Left renal cortex interstitium (tissue), 4 donors: ENCODE measurements at places on chromosomes 11 and 22. TPM values are rescaled to one million over a fixed set of nuclear protein-coding genes. Genes with fewer than 3 reads are reported as not detected.

- DNase-seq: no peak
These were observed 28.4 kb downstream of the TMPRSS5 start for GRCh38 chr11:113677685-113678084.

DNA sequence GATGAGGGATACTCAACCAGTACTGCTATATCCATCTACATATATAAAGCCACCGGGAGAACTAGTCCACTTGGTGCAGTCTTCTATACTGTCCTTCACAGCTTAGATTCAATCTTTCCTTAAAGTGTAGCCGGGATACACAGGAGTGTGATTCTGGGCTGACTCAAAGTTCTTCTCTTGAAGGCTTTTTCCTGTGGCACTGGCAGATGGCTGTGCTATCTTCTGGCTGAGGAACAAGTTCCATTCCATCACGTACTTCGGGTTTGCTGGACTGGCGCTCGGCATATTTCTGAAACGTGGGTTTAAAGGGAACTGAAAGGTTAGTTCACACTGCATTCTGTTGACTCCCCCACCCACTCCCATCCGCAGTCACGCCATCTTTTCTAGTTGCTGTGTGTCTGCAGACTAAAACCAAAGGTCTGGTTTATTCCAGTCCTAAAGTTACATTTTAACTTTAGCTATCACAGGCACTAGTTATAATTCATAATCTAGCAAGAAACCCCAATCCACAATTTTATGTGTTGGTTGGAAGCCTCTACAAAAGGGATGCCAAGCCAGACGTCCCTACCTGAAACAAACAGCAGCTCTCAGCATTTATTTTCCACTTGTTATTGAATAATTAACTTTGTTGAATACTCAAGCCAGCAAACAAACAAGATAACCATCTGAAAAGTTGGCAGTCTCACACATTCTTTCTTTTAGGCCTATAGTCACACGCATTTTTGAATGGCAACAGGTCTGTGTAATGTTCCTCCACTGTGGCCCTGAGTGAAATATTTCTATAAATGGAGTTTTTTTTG is 7.5 kb upstream of the C11orf65 start:
- DNase-seq: no peak

- DNase-seq: no peak
These were observed 14.1 kb downstream of the TMPRSS13 start for GRCh38 chr11:117914991-117915618.

GRCh38 chr22:44351685-44352377 is 39.1 kb upstream of the SHISAL1 start:
- no peak for DNase-seq

- no peak for DNase-seq
These were observed 10.7 kb downstream of the TAB1 start for GRCh38 chr22:39410264-39410663.

DNA sequence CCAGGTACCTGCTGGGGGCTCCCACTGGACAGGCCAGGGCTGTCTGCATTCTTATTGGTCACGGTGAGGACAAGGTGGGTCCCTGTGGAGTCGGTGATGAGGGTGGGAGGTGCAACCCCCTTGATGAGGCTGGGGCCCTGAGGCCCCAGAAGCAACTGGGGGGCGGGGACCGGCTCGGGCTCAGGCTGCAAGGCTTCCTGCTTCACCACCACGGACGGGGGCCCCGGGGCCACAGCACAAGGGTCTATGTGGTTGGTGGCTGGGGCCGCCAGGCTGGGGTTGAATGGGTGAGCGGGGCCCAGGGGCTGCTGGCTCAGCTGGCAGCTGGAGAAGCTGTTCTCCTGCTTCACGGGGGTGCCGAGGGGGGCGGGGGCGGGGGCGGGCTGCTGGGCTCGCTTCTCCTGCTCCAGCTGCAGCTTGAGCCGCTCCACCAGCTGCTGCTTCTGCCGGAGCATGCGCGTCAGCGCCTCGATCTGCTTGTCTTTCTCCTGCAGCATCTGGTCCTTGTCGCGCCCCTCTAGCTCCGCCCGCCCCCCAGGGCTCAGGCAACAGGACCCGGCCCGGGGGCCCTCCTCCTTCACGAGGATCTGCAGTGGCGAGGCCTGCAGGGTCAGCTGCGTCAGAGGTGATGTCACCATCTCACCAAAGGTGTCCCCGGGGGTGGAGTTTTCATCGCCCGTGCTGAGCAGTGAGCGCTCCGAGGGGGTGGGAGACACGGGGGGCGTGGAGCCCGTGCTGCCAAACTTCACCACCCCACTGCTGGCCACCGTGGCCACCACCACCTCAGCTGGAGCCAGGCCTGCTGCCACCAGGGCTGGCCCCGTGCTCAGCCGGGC is 48.2 kb downstream of the SGSM3 start:
- DNase-seq: no peak

DNA sequence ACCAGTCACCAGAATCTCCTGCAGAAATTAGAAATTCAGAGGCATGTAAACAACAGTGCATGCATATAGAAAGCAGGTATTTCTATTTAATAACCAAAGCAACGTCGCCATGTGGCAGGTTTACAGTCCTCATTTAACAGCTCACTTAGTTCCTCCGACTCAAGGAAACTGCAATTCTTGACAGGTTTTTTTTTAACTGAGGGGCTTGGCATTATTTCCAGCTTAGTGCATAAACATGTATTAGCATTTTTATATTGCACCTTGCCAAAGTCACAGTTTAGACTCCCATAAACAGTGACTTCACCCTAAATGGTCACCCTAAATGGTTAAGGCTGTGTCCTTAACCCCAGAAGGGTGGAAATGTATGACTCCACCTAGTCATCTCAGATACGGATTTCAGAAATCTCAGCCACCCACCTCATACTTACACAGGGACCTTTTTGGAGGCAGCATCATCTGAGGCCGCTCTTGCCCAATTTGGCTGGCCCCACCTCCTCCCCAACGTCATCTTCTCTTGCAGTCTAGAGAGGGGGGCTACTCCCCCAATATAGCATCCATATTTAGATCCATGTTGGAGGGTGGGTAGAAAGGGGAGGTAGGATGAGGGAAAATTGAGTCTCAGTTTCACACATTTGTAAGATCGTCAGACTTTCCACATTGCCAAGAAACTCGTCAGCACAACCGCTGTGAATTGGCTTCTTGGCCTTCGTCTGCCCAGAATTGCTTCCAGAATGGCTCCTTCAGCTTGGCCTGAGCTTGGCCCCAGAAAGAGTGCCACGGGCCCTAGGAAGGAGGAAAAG is 31.8 kb upstream of the SLC35C1 start:
- DNase-seq: no peak

- no peak for DNase-seq
These were observed 43.3 kb downstream of the SNX19 start for GRCh38 chr11:130872981-130873380.

DNA sequence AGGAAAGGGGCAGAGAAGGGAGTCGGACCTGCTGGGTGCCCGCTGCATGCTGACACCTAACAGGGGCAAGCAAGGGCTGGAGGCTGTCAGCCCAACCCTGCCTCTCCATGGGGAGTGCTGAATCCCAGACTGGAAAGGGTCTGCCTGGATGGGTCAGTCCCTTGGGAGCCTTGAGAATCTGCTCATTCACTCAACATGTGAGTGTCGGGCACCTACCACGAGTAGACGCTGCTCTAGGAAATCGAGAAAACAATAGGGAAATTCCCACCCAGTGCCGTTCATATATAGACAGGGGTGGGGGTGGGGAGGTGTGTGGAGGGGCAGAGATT is 4.4 kb upstream of the CTSD start:
- DNase-seq: no peak

DNA sequence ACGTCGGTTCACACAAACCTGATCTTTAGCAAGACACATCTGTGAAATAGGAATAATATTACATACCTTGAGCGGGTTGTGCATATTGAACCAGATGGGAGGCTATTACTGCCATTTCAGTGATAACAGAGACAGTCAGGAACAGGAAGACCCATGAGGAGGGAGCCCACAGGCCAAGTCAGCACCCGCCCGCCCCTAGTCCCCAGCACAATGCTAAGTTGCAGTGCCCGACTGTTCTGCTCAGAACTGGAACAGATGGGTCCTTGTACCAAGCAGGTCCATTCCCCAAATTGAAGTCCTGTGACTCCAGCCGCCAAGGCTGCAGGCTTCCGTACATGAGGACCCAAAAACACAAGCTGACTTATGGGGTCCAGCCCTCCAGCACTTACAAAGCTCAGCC is 9.3 kb downstream of the CXCR5 start:
- DNase-seq: no peak

- DNase-seq: no peak
These were observed 51.8 kb downstream of the COMMD9 start for GRCh38 chr11:36237391-36237790.

DNA sequence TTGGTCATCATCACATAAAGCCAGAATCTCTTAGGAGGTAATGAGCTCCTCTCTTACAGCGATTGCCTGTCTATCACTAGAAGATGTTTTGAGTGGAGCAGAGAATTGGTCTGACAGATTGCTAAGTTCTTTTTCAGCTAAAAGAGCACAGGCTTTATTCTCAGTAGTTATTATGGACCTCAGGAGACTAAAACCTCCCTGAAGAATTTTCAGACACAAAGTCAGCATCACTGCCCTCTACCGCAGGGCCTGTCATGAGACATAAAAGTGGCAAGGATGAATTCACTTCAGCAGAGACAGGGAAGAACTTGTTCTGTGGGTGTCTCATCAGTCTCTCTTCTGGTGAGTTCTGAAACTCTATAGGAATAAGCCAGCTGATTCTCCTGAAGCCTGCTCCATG is at the start of gene OR51I2:
Gene OR51I2, plus strand, starts transcription at position 301 of the 400 bp plus-strand sequence. CDS start 4,166 bp downstream, outside the sequence.
- DNase-seq: no peak

DNA sequence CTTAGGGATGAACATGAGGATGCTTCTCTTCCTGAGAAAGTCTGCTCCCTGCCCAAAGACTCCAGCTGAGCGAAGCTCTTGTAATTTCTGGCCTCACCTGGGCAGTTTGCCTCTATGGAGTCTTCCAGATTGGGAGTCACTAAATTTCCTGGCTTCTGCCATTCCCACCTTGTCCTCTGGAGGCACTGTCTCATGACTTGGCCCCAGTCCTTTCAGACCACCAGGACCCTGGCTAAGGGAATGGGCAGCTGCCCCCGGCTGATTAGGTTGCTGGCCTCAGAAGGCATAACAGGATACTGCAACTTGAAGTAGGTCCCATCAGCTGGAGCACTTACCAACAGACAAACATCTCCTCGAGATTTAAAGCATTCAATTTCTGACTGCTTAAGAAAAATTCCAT is 128.1 kb upstream of the SPON1 start:
- DNase-seq: no peak

The OR2AG1 gene
- 0.04 TPM for polyA plus RNA-seq

The SHISA8 gene
- 1.9 TPM for polyA plus RNA-seq

The MMP7 gene
- polyA plus RNA-seq: 26.9 TPM

The OR8A1 gene
- polyA plus RNA-seq: not detected

The LARGE2 gene
- polyA plus RNA-seq: 22.1 TPM
